ENCODE measurements at places on chromosomes 6 and 20. TPM values are rescaled to one million over a fixed set of nuclear protein-coding genes. Genes with fewer than 3 reads are reported as not detected.

PNRC1 gene
- 39.2 TPM for total RNA-seq

ACSS1 gene
- total RNA-seq, result 17.1 TPM

PBOV1 gene
- not detected for total RNA-seq

C20orf144 gene
- total RNA-seq, result 0.08 TPM

PTK7 gene
- 5.1 TPM for total RNA-seq

SLC4A11 gene
- total RNA-seq, result 15.1 TPM

CFAP61 gene
- total RNA-seq, result 0.20 TPM

OOEP gene
- total RNA-seq, result not detected

APOM gene
- 2.9 TPM for total RNA-seq

CST2 gene
- 0.62 TPM for total RNA-seq

HS3ST5 gene
- total RNA-seq, result not detected

COL20A1 gene
- total RNA-seq, result 0.71 TPM

FBXO5 gene
- total RNA-seq, result 19.9 TPM

SLC22A3 gene
- total RNA-seq, result 47.2 TPM

ZSWIM3 gene
- total RNA-seq, result 1.6 TPM

ADGRF4 gene
- 14.2 TPM for total RNA-seq

F13A1 gene
- not detected for total RNA-seq

PET117 gene
- total RNA-seq, result 21.7 TPM

RIPPLY2 gene
- 0.32 TPM for total RNA-seq

LRRC73 gene
- total RNA-seq, result 0.71 TPM

ASIP gene
- total RNA-seq, result not detected

DPPA5 gene
- total RNA-seq, result not detected

OR2J3 gene
- total RNA-seq, result not detected

HCRTR2 gene
- total RNA-seq, result not detected

HLA-G gene
- total RNA-seq, result not detected

ZC2HC1B gene
- total RNA-seq, result not detected

SHLD1 gene
- 7.3 TPM for total RNA-seq

TMEM74B gene
- total RNA-seq, result 3.9 TPM

POLR1H gene
- 35.3 TPM for total RNA-seq

GJA10 gene
- not detected for total RNA-seq

LAMP5 gene
- not detected for total RNA-seq

IPCEF1 gene
- total RNA-seq, result 0.15 TPM

Measured in A549 treated with Hydrocortisone at 1 μM for 4 hours (cell line).